Neuronal stem cell (in vitro differentiated cells): ENCODE measurements at places on chromosomes 4 and X.

DNA sequence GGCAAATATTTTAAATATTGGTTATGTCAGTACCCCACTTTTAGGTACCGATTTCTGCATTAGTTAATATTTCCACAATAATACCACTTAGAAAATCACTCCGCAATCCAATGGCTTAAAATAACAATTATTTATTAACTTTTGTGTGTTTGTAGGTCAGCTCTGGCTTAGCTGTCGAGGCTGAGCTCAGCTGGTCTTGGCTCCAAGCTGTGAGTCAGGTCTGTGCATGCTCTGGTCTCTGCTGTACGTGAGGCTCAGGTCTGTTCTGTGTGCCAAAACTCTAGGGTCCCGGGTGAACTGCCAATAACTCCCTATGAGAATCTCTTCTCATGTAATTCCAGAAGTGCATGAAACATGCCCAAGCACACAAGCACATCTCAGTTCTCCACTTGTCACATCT is 245.8 kb upstream of the GK2 start:
- DNase-seq, result no peak

- no peak for DNase-seq
These were observed 6.6 kb downstream of the IBSP start for GRCh38 chr4:87805971-87806370.

GRCh38 chr4:94895081-94895480 is 137.3 kb downstream of the BMPR1B start:
- no peak for DNase-seq

GRCh38 chr4:187192266-187192665 is 468.6 kb upstream of the FAT1 start:
- no peak for DNase-seq

GRCh38 chr4:150999086-150999485 is 16.0 kb downstream of the LRBA start:
- DNase-seq, result no peak

DNA sequence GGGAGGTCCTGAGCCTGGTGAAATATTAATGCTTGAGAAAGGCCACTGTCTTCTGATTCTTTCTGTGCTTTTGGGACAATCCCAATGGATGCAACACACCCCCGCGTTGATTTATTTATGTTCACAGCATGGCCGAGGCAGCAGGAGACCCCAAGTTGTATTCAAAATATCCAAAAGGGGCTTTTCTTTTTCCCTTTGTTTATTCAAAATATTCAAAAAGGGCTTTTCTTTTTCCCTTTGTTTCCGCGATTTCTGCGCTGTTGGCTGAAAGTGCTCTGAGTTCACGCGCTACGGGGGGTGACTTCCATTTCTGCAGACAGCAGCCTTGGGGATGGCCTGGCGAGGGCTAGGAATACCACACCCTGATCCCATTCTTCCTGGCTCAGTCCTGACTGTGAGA is 59.5 kb upstream of the PPP2R3B start:
- peak; percentile 54 for DNase-seq

DNA sequence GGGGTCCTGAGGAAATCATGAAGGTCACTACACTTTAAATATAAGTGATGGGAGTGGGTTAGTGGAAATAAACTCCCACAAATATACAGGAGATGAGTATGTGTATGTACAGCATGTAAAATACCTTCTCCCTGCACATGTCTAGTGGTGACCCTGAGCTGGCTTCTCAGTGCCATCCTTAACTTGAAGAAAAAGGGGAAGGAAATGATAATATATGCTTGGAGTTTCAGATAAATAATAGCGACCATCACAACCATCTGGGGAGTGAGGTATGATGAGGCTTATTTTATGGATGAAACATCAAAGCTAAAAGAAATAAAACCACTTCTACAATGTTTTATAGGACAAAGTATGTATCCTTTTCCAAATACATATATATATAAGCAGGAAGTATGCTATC is 41.0 kb upstream of the SORBS2 start:
- DNase-seq, result no peak

DNA sequence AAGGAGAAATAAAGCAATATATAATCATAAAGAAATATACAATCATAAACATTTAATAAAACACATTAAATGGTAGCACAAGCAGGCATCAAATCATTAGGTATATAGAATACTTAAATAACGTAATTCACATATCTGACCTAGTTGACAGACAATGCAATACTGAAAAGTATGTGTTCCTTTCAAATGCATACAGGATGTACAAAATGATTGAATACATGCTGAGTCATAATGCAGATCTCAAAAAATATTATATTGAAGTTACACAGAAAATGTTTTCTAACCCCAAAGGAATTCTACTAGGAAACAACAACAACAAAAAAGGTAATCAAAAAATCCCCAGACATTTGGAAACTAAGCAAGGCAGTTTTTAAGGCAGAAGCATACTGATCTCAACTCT is 1072.0 kb upstream of the INTU start:
- no peak for DNase-seq

DNA sequence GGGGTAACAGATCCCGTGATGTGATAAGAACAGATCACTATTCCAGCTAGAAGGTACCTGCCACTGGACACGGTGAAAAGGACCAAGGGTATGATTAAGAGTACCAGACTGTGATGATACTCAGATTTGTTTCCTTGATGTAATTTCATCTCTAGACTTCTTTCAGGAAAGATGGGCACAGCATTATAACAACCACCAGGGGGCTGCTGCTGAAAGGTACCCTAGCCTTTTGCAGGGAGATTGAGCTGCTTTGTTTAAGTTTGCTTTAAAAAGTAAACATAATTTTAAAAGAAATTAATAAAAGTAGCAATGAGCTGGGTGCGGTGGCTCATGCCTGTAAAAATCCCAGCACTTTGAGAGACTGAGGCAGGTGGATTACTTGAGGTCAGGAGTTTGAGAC is 145.4 kb downstream of the EMCN start:
- DNase-seq, result no peak

- DNase-seq, result no peak
These were observed 691.5 kb upstream of the POU3F4 start for GRCh38 chrX:82816562-82816961.

DNA sequence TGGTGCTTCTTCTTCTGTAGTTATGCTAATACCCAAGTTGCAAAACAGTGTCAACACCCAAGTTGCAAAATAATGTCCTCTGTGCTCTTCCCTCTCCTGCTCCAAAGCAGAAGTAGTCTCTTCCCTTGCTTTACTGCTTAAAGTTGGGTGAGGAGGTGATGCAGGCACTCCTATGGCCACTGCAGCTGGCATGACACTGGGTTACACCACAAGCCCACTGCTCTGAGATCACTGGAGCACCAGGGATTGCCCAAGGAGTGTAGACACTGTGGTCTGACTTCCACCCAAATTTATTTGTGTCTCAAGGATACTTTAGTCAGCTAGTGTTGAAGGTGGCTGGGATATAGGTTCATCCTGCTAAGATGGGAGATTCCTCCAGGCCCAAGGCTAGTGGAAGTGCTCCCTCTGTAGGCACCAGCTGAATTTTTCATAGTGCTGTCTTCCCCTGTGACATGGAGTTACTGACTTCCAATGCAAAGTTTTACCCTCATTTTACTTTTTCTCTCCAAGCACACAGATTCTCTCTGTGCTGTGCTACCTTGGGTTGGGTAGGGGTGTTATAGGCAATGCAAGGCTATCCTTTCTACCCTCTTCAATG is 196.2 kb upstream of the TENT5D start:
- no peak for DNase-seq

DNA sequence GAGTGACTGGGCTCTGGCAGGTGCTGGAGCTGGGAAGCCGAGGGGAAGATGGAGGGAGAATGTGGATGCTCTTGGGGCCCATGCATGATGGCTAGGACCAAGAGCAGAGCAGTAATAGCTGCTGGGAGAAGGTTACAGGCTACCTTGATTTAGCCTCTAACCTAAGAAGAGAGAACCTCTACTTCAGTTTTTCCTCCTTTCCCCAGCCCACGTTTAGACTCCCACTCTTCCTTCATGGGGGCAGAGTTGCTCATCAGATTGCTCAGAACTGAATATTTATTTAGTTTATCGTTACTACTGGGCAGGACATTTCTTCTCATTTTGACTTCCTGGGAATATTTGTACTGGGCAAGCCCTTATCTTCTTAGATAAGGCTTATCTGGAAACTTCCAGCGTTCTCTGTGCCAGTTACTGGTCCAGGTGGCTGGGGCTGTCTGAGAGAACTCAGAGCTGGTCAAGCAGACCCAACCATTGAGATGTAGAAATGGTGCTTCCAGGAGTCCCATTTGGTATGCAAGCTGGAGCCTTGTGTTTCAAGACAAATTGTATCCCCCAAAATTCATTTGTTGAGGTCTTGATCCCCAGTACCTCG is 442.9 kb upstream of the BOD1L1 start:
- DNase-seq, result no peak

DNA sequence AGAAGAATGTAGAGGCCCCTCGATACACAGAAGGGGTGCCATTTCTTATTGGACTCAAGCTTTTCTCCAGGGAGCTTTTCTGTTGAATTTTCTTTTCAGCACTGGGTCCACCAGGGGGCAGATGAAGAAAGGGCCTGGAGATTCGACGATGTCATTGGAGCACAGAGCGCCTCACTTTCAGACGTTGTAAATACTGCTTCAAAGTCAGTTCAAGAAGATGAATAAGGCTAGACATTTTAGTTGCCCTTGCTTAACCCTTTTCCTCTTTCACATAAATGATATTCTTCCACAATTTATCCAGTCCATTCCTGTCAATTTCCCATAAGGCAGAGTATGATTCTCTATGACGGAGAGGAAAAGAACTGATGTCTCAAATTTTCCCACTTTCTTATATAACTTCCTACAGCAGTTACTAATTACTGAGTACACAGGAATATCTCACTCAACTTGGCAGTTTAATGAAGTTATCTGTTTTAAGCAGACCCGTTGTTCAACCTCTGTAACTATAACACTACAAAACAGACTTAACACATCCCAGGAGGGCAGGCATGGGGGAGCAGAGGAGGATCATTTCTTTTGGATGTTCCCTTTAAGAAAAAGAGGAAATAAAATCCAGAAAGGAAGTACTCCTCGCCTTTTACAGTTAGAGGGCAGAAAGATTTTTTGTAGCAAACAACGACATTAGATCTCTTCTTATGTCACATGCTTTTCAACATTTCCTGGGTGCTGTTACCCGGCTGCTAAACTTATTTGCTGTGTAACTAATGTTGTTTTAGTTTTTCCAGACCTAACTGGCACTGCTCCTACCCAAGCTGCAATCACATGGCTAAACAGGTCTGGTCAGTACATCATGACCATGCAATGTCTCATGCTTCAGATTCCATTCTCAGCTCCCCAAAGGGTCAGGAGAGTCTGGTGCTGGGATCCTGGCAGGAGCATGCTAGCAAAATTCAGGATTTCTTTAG is 12.2 kb upstream of the CENPU start:
- DNase-seq, result peak; percentile 43

DNA sequence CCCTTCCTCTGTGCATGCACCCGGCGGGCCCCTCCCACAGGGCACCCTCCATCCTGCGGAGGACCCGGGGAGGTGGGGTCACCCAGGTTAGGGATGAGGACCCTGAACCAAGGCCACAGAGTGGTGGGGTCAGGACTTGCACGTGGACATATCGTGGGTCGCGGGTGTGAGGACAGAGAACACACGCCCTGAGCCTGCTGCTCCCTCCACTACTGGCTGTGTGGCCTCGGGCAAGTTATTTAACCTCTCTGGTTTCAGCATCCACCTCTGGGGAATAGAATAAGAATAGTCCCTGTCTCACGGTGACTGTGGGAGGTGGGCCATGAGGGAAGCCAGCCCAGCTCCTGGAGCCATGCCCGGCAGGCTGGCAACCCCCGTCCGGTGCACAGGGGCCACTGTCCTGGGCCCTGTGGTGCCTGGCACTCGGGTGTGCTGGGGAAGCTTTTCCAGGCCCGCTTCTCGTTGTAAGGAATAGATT is 5.1 kb downstream of the PSAPL1 start:
- no peak for DNase-seq

GRCh38 chr4:65391814-65392213 is 278.5 kb downstream of the EPHA5 start:
- no peak for DNase-seq

DNA sequence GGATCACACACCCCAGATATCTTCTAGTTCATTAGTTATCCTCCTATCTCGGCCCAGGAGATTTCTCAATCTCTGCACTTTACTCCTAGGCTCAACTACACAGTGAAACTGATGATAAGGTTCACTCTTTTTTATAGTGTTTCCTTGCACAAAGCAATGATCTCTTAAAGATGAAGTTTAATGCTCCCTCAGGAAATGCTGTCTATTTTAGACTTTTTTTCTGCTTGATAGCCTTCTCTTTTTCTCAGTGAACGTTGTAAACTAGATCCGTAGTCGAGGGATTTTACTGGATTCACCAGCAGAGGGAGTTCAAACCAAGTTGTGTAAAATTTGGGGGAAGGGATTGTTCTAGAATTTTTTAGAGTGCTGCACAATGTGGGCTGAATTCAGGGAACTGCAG is 269.6 kb downstream of the GBA3 start:
- DNase-seq, result no peak

- no peak for DNase-seq
These were observed 58.9 kb downstream of the CHIC2 start for GRCh38 chr4:54005475-54005874.
